ENCODE measurements at places on chromosomes 4 and X. TPM values are rescaled to one million over a fixed set of nuclear protein-coding genes. Genes with fewer than 3 reads are reported as not detected.

DNA sequence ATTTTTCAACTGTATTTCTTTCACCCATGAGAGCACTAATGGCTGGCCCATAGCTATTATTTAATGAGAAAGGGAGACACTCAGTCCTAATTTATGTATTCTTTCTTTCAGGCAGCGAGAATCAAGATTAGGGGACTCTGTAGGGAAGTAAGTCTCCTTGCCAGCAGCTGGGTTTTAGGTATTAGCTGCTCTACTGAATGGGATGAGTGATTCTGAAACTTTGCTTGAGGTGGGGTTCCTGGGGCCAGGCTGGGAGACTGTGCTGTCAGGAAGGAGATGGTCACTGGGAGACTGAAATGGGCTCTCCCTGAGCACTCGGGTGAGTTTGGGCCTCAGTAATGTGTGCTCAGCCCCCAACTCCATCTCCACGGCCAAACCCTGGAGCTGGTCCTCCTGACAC lies 78.7 kb downstream of the LNX1 start:
- no peaks in the 10 kb centered on the region for H3K27me3 ChIP-seq
- no peaks in the 10 kb centered on the region for H3K36me3 ChIP-seq
- no peak overlapping the region for H3K27ac ChIP-seq
- H3K4me1 ChIP-seq = no peaks in the 10 kb centered on the region

- H3K36me3 ChIP-seq = no peaks in the 10 kb centered on the region
- H3K4me1 ChIP-seq = no peaks in the 10 kb centered on the region
- H3K27me3 ChIP-seq = no peaks in the 10 kb centered on the region
These were observed 290.0 kb upstream of the DIAPH2 start for GRCh38 chrX:96394598-96394997.

GRCh38 chr4:182189103-182189878 lies 53.9 kb upstream of the TENM3 start:
- DNase-seq = no peak
- no peaks in the 10 kb centered on the region for H3K27me3 ChIP-seq
- no peaks in the 10 kb centered on the region for H3K4me1 ChIP-seq
- H3K4me3 ChIP-seq = no peak overlapping the region

Gene STATH
- total RNA-seq = not detected

GRCh38 chr4:172947594-172947993 lies 221.0 kb upstream of the GALNT7 start:
- no peaks in the 10 kb centered on the region for H3K4me1 ChIP-seq
- no peaks in the 10 kb centered on the region for H3K27me3 ChIP-seq
- no peak for DNase-seq

Gene OTC
- total RNA-seq = 0.18 TPM

GRCh38 chr4:95362066-95362465 lies 186.7 kb downstream of the UNC5C start:
- H3K4me1 ChIP-seq = peaks cover 3% of the 10 kb centered on the region
- no peak overlapping the region for H3K27ac ChIP-seq
- no peak for DNase-seq
- H3K36me3 ChIP-seq = no peaks in the 10 kb centered on the region
- no peaks in the 10 kb centered on the region for H3K27me3 ChIP-seq

All from ovary (tissue), 10 donors.